Cardiac atrium fibroblast (primary cell): ENCODE measurements at places on chromosomes 5 and 9. TPM values are rescaled to one million over a fixed set of nuclear protein-coding genes. Genes with fewer than 3 reads are reported as not detected.

SLC27A4 gene
- total RNA-seq = 14.3 and 22.0 TPM in 2 replicates

PKN3 gene
- 0.65 and 9.7 TPM in 2 replicates for total RNA-seq

FAT2 gene
- not detected in 2 replicates for total RNA-seq

SPINK4 gene
- total RNA-seq = not detected in 2 replicates

RMRP gene
- 11,420 and 19,025 TPM in 2 replicates for total RNA-seq

GABRA6 gene
- total RNA-seq = not detected in 2 replicates

ACTBL2 gene
- 0.16 and 0.54 TPM in 2 replicates for total RNA-seq

PCDHB4 gene
- 0.18 and 0.97 TPM in 2 replicates for total RNA-seq

CDC25C gene
- total RNA-seq = 0.54 and 4.4 TPM in 2 replicates

FBP1 gene
- total RNA-seq = not detected in 2 replicates

NUP155 gene
- 10.3 and 30.6 TPM in 2 replicates for total RNA-seq

WNK2 gene
- not detected in 2 replicates for total RNA-seq

DBH gene
- not detected in 2 replicates for total RNA-seq

PCA3 gene
- not detected in 2 replicates for total RNA-seq

PPP3R2 gene
- not detected in 2 replicates for total RNA-seq

SMC5 gene
- total RNA-seq = 9.4 and 12.5 TPM in 2 replicates

CD72 gene
- 0.32 and 1.3 TPM in 2 replicates for total RNA-seq

IFNA21 gene
- not detected in 2 replicates for total RNA-seq

SPINK6 gene
- not detected in 2 replicates for total RNA-seq

MUSK gene
- total RNA-seq = 0.36 and 0.49 TPM in 2 replicates

NOL6 gene
- 23.5 and 33.5 TPM in 2 replicates for total RNA-seq

ZNF354C gene
- total RNA-seq = 3.4 and 3.8 TPM in 2 replicates

SHB gene
- total RNA-seq = 33.4 and 44.2 TPM in 2 replicates

RAB14 gene
- 17.7 and 24.3 TPM in 2 replicates for total RNA-seq
